A172 (cell line): ENCODE measurements at places on chromosomes 4 and X. TPM values are rescaled to one million over a fixed set of nuclear protein-coding genes. Genes with fewer than 3 reads are reported as not detected.

- peak; percentile 46 for DNase-seq
Observed at GRCh38 chr4:184801781-184802696, 23.7 kb downstream of the ACSL1 start.

DNA sequence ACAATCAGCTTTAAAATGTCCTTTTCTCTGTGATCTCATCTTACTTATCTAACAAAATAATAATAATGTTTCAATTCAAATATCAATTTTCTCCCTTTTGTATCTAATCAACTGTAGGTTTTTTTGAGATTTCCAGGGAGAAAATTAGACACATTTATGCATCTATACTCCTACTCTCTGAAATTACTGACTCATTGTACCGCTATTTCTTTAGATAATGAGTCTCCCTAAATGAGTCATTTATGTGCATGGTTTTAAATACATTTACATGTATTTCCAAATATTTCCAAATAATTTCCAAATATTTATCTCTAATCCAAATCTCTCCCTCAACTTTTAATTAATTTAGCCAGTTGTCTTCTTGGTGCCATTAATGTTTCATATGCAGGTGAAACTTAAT is 621.0 kb downstream of the TECRL start:
- DNase-seq = no peak

GRCh38 chrX:21529771-21530170 is 128.4 kb downstream of the KLHL34 start:
- DNase-seq = no peak

DNA sequence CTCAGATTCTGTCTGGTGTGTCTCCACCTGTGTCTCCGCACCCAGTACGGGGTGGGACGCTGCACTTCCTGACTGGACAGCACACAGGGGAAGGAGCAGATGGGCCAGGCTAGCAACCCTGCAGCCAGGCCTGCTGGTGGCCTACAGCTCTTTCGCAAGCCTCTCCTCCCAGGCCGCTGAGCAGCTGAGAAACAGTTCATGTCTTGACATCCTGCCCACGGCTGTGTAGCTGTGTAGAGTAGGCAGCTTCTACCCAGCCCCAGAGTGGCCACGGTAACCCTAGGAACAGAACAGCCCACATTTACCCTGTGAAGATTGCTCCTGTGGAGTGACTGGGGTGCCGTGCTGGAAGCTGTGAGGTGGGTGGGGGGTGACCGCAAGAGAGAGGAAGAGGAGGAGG is 38.9 kb downstream of the CCNQ start:
- no peak for DNase-seq

- DNase-seq = no peak
Observed at GRCh38 chr4:855880-856224, 29.9 kb upstream of the CPLX1 start.

- DNase-seq = no peak
Observed at GRCh38 chr4:112808001-112808400, 171.1 kb downstream of the LARP7 start.

DNA sequence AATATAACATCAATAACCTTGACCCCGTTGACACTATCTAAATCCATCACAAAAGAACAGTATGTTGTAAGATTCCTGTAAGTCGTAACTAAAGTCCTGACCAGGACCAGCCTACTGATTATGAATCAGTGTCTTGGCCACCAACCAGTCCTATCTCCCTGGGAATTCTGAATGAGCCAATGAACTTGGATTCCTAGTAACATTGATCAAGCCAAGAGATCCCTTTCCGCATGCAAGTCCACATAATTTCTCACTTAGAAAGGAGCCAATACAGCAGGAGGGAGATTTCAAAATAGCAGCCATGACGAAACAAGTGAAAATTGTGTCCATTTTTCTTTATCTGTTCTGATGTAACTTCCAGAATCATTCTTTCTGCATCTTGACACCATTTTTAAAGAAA is 9.5 kb downstream of the XPNPEP2 start:
- no peak for DNase-seq

DNA sequence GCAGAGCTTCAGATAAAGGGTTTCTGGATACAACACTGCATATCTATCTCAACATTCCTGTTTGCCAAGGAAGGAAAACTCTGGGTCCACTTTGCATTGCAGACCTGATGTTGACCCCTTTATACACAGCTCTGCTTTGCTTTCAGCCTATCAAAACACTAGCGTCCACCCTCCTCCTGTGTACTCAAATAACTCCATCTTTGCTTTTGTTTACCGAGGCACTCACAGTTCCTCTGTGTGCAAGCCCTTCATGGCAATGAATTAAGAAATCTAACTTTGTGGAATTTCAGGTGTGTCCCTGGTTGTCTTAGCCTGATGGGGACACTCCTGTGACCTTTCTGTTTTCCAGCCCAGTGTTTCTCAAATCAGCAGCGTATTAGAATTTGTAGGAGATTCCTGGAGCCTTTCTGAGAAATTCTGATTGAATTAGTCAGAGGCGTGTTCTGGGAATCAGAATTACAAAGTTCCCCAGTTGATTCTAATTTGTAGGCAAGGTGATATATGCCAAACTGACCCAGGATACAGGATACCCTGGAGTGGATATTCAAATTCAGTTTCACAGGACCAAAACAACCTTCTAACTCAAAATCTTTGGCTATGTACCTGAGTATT is 68.6 kb downstream of the DTHD1 start:
- DNase-seq = peak; percentile 9

DNA sequence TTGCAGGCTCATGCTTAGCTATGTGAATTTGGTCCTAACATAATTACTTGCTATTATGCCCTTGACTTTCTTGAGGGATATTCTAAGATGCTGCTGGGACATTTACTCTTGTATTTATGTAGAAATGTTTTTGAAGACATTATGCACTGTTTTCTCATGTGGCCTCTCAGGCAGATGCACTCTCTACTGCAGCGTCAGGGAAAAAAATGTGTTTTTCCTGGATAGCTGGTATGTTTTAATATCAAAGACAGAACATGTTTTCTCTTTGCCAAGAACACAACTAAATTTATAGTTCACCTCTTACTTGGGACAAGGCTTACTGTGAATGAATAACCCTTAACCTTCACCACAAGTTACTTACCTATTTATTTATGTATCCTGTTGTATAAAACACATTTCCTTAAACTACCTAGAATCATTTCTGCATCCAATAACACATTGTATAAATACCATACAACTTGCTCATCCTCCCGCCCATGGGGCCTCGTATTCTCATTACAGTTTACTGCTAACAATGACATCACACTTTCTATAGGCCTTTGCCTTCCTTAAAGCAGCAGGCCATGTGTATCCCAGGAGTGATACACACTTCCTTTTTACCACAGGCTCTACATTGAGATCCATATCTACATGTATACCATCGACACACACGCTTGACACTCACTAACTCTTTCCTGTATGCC is 178.7 kb downstream of the SLIT2 start:
- no peak for DNase-seq

- DNase-seq = peak; percentile 59
Observed at GRCh38 chrX:19904778-19905367, 17.5 kb upstream of the SH3KBP1 start.

DNA sequence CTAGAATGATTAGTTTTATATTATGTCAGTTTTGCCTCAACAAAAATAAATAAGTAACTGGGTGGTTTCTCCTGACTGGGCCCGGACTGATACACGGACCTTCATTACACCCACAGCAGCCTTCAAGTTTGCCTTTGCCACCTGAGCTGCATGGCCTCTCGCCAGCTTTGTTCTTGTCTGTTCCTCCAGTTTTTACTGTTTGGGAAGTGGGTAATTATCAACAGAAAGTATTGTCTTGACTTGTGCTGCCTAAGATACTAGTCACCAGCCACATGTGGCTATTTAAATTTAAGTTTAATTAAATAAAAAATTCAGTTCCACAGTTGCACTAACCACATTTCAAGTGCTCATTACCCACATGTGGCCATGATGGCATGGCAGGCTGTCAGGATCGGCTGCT is 74.7 kb upstream of the INTU start:
- no peak for DNase-seq

DNA sequence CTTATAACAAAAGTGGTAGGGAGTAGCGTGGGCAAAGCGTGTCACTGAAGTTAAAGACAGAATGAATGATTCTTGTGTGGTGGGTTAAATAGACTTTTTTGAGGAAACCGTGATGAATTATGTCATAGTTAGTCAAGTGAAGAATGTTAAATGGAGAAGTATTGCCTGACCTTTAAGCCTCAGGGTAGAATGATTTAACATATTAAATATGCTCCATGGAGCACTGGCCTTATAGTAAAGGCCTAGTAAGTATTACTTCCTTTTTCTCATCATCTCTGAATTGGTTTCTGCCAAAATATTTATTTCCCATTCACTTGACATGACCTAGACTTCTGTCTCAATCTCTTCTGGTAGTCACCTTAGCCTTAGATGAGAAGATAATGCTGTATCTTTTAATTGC is 23.7 kb downstream of the MAGEB1 start:
- no peak for DNase-seq

DNA sequence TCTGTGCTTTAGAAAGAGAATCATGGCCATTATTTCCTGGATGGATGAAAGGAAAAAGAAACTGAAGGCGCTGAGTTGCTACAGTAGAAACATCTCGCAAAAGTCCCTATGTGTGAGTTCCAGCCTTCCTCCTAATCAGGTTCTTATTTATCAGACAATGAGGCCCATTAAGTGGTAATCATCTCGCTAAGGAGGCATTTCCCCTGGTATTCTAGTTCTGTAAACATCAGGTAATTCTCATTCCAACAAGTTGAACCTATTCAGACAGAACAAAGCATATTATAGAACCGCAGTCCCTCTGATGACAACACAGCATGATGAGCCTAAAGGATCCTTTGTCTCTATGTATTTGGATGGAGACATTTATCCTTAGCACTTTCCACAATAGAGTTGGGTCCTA is 205.7 kb upstream of the MAOA start:
- DNase-seq = no peak

- DNase-seq = peak; percentile 87
Observed at GRCh38 chr4:7539659-7540058, 104.9 kb upstream of the PSAPL1 start.

DNA sequence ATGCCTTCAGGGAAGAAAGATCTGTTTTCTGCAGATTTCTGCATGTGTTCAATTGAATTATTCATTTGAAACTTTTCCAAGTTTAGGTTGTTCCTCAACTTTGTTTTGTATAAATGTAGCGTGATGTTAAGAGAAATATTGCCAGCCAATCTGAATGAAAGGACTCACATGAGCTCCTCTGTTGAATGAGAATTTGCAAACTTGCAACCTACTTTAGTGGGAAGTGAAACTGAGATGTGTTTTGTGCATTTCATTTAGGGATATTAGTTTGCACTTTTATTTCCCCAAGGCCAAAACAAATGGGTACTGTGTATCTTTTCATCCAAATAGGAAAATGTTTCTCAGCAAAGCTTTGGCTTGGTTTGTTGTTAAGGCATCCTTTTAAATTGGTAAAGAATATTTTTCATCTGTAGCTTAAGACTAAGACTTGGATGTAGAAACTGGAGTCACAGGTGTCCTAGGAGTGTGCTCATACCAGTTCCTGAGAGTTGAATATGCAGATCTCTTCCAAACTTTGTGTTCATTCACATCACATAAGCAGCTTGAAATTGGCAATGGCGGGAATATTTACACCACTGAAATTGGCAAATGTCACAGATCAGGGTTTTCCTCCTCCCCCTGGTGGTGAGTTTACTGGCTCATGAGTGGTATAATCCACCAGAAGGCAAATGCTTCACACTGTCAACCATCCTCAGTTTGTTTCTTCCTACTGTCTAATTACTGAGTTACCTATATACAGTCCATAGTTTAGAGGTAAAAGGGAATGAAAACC is 193.6 kb upstream of the BANK1 start:
- DNase-seq = no peak

- no peak for DNase-seq
Observed at GRCh38 chrX:1027133-1027532, 185.3 kb downstream of the CRLF2 start.

DNA sequence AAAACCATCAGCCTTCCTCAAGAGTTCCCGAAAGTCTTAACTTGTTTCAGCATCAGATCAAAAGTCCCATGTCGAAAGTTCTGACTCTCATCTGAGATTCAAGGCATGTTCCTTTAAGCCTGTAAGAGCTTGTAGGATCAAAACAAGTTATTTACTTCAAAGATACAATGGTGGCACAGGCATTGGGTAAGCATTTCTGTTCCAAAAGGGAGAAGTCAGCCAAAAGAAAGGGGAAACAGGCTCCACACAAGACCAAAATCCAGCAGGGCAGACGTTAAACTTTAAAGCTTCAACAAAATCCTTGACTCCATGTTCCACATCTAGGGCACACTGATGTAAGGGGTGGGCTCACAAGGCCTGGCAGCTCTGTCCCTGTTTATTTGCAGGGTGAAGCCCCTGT is 91.7 kb downstream of the FHDC1 start:
- no peak for DNase-seq

DNA sequence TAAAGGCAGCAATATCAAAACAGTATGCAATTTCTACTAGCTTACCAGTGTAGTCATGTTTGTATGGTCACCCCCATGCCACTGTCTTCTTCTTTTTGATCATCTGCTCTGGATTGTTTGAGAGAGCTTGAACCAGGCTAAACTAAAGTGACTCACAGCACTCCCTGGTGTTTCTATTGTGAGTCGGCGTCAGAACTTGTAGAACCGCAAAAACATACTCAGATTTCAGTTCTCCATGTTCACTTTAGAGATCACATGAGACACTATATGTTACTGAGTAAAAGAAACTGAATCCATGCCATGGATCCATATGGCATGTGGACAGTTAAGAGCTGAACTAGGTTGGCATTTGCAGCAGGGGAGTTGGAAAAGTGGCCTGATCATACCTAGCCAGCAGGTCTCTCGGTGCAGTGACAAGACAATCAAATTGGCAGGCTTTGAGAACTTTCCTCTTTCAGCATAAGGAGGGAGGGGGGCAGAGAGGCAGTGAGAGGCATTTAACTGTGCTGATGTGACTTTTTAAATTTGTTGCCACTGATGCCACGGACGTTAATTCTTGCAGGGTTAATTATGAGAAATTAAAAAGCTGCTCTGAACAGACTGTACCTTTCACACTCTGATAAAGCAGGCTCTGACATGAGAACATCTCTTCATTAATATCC is 88.4 kb downstream of the AFF2 start:
- no peak for DNase-seq

OTUD5 gene
- 26.4 and 31.5 TPM in 2 replicates for total RNA-seq

POU3F4 gene
- not detected in 2 replicates for total RNA-seq

HPSE gene
- total RNA-seq = 1.3 and 2.3 TPM in 2 replicates

PLAC8 gene
- total RNA-seq = 2.7 and 6.7 TPM in 2 replicates

XG gene
- not detected in 2 replicates for total RNA-seq

COX7B gene
- total RNA-seq = 721 and 828 TPM in 2 replicates

SLC6A14 gene
- total RNA-seq = not detected in 2 replicates

ZFYVE28 gene
- total RNA-seq = 0.89 and 3.4 TPM in 2 replicates

EMCN gene
- total RNA-seq = not detected in 2 replicates

CENPVL1 gene
- total RNA-seq = not detected in 2 replicates

TAF7L gene
- not detected in 2 replicates for total RNA-seq

RHOXF2 gene
- not detected in 2 replicates for total RNA-seq

PDHA1 gene
- total RNA-seq = 215 and 237 TPM in 2 replicates

RNF128 gene
- total RNA-seq = not detected in 2 replicates

NAP1L2 gene
- total RNA-seq = 0.19 and 0.60 TPM in 2 replicates

TRIM60 gene
- total RNA-seq = not detected in 2 replicates

F8A1 gene
- total RNA-seq = 13.2 and 13.3 TPM in 2 replicates
